ENCODE measurements at places on chromosomes 1 and 21.

GRCh38 chr1:77489910-77490309 lies 192.5 kb downstream of the ZZZ3 start:
- DNase-seq = no peak

- DNase-seq = no peak
Measured at GRCh38 chr1:112937070-112937469, 18.9 kb downstream of the SLC16A1 start.

DNA sequence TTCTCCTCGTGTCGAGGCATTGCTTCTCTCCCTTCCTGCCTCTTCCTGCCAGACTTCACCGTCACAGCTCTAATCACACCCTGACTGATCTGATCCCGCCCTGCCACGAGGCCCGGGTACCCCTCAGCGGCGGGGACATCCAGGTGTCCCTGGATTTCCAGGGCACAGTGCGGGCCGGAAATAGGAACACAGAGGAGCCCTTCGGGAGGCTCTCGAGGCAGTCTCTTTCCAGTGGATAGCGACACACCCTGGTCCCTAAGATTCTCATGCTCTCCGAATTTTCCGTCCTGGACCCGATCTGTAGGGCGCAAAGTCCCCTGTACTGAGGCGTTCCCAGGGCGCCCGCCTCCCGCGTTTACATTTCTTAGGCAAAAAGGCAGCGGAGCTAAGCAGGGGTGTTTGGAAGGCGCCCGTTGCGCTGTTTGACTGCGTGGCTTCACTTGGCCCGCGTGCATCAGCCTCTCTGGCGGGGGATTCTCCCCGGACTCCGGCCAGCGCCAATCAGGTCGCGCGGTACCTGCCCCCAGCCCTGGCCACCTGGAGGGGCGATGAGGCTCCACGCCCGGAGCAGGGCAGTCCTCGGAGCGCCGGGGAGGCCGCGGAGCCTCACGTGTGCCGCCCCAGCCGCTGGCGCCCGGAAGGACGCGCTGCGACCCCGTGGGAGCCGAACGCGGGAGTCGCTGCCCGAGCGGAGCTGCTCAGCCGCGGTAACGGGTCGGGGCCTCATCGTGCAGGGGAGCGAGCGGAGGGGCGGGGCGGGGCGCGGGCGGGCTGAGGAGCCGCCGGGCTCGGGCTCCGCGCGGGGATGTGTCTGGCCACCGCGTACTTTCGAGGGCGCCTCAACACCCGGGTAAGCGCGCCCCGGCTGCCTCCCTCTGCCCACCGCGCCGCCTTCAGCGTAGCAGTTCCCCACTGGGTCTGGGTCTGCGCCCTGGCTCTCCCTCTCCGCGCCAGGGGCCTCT lies at the start of gene FAM163A:
Gene FAM163A, plus strand, starts transcription at position 575 of the 962 bp plus-strand sequence. CDS start 69,807 bp downstream, outside the sequence.
- no peak for DNase-seq

DNA sequence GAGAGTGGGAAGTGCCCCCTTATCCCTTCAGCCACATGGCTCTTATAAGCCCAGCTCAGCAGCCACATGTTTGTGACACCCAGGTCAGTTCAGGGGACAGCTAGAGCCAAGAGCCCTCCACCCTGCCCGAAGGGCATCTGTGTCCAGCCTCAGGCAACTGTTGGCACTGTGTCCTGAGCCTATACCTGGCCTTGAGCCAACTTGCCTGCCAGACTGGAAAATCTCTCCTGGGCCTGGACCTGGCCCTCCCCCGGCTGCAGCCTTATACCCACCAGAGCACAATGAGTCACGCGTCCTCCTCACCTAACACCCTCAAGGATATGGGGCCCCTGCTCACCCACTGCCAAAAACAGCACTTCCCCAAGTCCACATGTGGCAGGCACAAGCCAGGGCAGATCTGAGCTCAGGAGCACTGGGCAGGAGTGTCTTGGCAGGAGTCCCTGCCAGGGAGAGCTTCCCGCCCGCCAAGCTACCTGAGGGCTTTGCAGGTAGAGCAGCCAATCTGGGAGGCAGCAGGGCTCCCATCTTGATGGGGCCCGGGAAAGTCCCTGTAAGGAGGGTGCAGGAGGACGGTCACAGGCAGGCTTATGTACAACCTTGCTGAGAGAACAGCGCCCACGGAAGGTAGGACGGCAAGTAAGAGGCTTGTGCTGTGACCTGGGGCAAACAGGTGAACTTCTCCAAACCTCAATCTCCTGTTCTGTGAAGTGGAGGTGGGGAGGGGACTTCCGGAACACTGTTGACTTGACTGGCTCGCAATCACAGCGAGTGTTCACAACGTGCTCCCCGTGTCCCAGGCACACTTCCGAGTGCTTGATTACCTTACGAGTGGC lies 19.8 kb upstream of the HSPG2 start:
- DNase-seq = peak; percentile 49

- DNase-seq = no peak
Measured at GRCh38 chr1:11886986-11887665, 28.4 kb upstream of the NPPB start.

DNA sequence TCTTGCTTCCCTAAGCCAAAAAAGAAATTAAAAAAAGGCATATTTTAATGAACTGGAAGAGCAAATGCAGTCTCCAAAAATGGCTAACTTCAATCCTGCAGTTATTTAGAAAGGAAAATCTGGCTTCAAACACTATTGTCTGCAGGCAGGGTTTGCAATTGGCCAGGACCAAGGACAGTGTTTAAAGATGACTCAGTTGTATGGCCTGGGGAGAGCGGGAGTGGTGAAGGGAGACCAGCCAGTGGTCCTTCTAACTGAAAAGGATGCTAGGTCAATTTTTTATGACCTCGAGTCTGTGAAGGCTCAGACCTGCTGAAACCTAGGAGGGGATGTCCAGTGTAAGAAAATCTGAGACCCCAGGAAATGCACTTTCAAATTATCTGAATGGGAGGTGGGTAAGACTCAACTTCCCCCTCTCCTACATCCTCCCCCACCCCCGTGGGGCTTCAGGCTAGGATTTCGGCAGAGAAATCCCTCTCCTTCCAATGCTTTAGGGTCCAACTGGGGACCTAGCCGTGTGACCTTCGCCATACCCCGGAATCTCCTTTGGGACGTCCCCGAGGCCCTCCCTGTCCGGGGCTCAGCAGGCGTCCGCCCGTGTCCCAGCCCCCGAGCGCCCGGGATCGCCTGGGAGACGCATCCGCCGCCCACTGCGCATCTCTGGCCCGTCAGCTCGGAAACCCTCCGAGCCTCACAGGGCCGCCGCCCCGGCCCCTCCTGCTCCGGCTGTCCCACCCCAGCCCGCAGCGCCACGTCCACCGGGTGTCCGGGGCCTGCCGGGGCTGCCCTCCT lies 602 bp upstream of the RIMKLA start:
- peak; percentile 12 for DNase-seq

DNA sequence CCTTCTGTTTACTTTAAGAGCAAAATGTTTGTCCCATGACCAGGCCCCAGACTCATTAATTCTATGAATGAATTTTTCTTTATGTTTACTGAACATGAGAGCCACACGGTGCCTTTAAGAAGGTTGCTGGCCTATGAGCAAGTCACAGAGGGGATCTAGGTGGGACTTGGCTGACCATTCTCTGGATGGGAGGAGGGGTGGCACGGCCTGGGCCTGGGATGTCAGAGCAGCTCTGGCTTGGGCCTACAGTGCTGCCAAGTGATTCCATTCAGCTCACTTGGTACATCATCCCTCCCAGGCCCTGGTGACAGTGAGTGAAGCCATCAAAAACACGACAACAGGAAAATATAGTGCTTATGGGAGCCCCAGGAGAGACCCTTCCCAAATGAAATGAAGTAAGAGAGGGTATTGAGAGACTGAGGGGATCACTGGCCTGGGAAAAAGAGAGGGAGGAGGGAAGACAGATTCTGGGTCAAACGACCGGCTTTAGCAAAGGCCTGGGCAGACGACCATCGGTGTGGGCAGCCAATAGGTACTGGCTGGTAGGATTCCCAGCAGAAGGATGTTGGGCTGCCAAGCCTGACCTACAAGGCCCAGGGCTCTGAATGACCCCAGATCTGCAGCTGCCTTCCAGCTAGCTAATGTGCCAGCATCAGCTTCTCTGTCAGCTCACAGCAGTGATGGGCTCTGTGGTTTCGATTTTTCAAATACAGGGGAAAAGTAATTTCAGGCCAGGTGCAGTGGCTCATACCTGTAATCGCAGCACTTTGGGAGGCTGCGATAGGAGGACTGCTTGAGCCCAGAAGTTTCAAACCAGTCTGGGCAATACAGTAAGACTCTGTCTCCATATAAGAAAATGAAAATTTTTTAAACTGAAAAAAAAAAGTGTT lies 3.3 kb downstream of the TMEM53 start:
- no peak for DNase-seq

DNA sequence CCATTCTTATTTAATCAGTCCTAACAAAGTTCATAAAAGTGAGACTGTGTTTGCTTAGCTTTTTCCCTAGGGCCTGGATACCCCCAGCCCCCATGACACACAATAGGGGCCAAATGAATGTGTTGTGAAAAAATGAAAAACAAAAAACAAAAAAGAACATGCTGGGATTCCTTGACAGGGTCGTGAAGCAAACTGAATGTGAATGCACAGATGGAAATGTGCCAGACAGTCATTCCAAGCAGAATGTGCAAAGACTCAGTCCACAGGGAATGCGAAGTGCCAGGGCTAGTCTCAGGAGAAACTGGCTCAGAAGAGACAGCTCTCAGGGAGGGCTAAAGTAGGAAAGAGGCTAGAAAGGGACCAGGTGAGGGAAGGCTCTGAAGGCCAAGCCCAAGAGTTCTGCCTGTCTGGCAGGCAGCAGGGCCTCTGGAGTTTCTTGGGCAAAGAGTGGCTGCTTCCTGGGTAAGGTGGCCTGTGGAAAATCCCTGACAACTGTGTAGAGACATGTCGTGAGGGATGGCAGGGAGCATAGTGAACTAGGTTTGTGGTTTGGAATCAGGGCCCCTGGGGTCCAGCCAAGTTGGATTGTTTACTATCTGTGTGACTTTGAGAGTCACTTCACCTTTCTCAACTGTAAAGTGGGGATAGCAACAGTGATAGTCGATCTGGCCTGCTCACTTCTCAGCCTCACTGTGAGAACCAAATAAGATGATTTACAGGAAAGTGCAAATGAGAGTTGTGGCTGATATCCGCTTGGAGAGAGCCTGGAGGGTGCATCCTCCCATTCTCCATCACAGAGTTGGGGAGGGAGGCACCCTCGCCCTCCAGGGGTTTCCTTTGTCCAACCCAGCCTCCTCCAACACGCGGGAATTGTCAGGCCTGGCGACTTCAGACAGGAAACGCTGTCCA lies 1.2 kb upstream of the ADAM15 start:
- no peak for DNase-seq

GRCh38 chr1:1462318-1462966 lies 9.1 kb upstream of the ATAD3B start:
- DNase-seq = no peak

- DNase-seq = no peak
Measured at GRCh38 chr21:33753886-33754285, 111.6 kb downstream of the ITSN1 start.

DNA sequence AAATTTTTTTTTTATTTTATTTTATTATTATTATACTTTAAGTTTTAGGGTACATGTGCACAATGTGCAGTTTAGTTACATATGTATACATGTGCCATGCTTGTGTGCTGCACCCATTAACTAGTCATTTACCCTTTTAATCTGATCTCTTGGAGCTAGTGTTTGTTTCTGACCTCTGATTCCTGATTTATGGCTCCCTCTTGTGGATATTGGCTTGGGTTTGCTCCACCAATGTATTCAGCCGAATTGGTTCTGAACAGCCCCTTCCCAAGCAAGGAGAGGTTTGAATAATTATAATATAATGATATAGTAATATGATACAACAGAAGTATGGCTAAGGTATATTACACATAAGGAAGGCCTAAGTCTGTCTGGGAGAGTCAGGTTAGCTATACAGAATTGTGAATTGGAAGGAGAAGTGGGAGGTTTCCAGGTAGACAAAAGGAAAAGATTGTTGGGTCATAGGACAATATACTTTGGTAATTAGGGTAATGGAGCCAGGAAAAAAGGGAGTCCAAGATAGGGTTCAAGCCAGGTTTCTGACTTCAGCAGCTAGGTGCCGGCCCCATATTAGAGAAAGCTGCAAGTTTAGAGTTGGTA lies 53.1 kb upstream of the HMCN1 start:
- peak; percentile 34 for DNase-seq

DNA sequence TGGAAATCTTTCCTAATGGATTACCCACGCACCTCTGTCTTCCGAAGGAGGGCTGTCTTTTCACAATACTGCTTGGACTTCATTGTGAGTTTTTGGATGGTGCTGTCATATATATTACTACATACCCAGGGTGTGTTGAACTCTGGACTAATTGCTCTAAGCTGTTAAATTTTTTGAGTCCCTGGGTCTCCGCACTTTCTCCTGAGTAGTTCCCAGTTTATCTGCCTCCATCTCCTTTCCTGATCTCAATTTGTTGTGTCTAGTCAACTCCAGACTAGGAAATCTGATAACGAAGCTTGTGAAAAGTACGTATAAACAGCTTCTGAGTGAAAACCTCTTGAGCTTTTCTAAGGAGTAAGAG lies 211.1 kb downstream of the ROR1 start:
- no peak for DNase-seq

DNA sequence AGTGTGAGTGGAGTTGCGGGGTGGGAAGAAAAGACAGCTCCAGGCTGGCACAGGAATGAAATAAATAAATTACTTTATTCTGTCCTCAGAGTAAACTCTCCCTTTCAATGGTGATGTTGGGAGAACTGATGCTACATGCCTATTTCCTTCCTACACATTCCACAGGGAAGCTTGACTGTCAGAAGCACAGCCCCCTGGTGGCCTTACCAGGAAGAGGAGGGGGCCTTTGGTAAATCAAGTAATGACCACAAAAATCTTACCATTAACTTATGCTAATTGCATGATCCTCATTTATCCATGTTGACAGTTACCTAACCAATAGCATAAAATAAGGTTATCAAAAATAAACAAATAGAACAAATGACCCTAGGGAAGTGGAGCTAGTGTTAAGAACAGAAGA lies 605.0 kb upstream of the PKN2 start:
- DNase-seq = no peak

DNA sequence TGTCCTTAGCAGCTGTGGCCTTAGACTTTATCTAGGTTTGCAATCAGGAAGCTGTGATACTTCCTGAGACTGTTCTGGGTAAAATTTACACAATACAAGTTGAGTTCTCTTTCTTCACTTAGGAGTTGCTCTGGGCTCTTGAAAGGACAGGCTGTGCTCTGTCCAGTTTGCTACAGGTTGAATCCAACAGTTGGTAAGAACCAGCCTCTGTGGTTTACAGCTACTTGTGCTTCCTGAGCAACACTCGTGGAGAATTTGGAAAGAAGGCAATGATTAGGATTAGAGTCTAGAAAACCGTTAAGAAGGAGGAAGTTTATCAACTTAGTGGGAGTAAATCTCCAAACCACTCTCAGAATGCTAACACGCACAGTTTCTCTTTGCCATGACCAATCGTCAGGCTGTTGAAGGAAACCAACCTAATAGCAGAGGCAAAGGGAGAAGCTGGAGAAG lies 26.8 kb downstream of the GFI1 start:
- no peak for DNase-seq

DNA sequence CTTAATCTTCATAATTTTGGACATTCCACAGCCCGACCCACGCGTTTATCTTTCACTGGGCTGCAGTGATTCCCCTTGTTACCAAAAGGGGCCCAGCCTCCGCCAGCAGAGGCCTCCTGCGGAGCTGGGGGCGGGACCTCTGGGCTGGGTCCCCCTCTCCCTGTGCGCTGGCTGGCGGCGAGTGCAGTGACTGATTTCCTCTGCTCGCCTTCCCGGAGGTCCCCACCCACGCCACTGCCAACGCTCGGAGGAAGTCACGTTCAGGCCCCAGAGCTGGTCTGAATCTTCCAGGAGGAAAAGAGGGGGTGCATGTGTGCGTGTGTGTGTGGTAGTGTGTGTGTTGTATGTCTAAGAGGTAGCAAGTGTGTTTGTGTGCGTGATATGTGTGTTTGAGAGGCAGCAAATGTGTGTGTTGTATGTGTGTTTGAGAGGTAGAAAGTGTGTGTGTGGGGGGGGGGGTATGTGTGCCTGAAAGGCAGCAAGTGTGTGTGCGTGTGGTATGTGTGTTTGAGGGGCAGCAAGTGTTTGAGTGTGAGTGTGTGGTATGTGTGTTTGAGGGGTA lies 35.0 kb upstream of the JAK1 start:
- DNase-seq = peak; percentile 27

Measured in large intestine (tissue), 12 donors.